ENCODE measurements at places on chromosomes 1 and 21.

DNA sequence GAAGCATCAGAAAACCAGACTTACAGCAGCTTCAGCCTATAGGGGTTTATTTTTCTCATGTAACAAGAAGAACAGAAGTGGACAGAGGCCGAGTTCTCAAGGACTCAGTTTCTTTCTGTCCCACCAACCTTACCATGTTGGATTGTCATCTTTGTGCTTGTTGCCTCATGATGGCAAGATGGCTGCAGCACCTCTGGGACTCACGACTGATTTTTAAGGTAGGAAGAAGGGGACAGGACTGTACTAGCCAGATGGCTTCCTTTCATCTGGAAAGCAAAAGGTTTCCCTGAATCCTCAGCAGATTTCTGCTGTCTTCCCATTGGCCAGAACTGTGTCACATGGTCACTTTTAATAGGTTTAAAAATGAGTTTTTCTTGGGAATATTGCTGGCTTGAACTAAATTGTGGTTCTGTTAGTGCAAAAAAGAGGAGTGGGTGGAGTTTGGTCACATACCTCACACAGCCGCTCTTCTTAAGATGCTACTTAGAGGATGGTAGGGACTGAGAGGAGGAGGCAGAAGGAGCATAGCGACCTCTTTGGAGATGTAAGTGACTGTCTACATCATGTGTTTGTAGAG lies 48.1 kb upstream of the ENAH start:
- DNase-seq: no peak

DNA sequence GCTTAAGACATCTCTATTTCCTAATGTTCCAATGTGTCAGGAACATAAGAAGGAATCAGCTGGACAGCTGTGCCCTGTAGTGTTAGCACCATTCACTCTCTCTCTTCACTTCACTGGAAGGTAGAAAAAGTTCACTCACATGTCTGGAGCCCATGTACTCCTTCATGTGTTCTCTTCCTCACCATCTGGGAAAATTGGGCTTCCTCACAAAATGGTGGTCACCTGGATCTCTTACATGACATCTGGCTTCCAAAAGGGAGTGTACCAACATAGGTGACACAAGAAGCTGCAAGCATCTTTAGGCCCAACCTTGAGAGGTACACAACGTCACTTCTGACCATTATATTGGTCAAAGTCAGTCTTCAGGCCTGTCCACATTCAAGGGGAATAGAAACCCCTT lies 882.6 kb downstream of the LTN1 start:
- no peak for DNase-seq

DNA sequence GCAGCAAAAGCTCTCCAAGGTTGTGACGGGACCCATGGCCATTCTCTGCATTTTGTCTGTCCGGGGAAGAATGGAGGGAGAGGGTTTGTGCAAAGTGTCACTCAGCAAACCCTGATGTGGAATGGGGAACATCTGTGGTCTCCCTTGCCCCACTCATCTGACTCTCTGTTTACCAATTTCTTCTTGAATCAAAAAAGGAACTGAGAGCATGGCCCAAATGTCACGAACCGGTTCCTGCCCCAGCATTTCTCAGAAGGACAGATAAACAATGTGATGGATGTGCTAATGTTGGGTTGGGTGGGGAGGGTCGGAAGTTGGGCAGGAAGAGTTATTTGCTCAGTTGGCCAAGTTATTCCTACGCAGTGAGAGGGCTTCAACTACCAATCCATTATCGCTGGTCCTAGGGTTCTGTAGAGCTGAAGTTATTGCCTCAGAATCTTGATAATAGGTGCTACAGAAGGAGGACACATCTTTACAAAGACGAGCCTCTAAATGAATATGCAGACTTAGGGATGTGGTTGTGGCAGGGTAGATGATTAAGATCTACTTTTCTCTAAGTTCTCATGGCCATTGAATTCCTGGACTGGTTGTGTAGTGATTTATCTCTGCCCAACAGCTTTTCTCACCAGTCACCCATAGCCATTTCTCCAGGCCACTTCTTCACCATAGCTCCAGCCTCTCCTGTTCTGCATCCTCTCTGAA lies 9.6 kb upstream of the DUSP12 start:
- no peak for DNase-seq

DNA sequence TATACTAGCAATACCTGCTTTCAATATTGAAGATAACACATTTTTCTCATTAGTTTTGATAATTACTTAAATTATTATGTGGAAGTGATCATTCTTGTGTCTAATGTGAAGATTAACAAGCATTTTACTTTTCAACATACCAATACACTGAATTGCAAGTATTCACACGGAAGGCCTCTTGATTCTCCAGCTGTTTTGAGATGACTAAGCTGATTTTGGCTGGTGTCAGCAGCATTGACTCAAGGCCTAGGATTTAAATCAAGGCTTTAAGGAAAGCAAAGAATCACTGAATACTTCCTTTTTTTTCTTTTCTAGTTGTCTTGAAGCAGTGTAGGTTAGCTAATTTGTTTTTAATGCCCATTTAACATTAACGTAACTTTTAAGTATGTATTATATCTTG lies 373.7 kb downstream of the SRGAP2C start:
- DNase-seq: no peak

DNA sequence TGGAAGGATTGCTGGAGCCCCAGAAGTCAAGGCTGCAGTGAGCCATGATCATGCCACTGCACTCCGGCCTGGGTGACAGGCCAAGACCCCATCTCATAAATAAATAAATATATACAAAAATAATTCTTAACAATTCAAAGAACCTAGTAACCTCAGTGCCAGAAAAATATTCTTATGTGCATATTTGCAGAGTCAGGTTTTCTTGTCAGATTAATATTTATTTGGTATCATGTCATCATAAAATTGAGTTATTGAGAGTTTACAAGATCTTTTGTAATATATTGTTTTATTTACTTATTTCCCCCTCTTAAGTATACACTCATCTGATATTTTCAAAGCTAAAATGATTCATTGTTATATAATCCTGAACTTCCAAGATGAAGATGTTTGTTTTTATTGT lies 24.5 kb upstream of the AGL start:
- no peak for DNase-seq

GRCh38 chr1:116488071-116488470 lies 82.8 kb downstream of the CD58 start:
- DNase-seq: no peak

DNA sequence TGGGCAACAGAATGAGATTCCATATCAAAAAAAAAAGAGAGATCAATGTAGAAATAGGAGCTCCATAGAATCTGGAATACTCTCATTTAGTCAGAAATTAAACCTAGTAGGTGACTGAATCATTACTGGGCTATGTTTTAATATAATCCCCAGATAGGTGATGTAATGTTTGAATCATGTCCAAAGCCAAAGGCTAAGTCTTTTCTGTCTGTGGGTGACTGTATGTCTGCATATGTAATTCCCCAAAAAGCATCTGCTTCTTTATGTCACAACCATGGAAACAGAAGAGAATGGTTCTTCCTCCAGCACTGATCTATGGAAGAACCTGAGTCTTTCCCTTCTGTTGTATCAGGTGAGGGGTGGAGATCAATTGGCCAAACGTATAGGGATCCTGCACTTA lies 5.8 kb downstream of the LAMC2 start:
- DNase-seq: no peak

GRCh38 chr1:48109390-48110013 lies 112.3 kb upstream of the TRABD2B start:
- DNase-seq: peak; percentile 72

- no peak for DNase-seq
Observed at GRCh38 chr1:18948048-18948912, 8.2 kb downstream of the IFFO2 start.

DNA sequence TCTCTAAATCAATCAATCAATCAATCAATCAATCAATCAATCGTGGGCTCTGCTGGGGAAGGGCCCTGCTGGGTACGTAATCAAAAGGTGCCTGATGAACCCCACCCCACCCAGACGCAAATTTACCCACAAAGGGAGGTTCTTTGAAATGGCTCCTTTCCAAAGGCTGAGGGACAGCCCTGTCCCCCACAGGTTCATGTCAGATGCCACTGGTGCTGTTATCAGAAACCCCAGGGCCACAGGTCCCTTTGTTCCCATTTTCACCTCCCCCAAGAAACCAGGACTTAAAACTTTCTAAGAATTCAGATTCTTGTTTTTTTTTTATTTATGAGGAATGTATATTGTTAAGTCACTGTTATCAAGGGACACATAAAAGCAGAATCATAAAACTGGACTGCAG lies 14.2 kb downstream of the CHRNB2 start:
- DNase-seq: no peak

DNA sequence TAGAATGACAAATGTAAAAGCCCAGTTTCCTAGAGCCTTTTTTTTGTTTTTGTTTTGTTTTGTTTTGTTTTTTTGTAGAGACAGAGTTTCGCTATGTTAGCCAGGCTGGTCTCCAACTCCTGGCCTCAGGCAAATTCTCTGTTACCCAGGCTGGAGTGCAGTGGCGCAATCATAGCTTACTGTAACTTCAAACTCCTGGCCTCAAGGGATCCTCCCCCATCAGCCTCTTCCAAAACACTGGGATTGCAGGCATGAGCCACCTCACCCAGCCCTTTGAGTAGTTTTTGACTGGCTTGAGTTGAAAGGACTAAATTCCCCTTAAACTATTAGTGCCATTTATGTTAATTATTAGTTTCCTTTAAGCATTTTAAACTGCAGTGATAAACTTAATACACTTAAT lies 28.8 kb upstream of the ZBTB18 start:
- no peak for DNase-seq

- DNase-seq: no peak
Observed at GRCh38 chr1:182394055-182394775, 2.6 kb upstream of the GLUL start.

DNA sequence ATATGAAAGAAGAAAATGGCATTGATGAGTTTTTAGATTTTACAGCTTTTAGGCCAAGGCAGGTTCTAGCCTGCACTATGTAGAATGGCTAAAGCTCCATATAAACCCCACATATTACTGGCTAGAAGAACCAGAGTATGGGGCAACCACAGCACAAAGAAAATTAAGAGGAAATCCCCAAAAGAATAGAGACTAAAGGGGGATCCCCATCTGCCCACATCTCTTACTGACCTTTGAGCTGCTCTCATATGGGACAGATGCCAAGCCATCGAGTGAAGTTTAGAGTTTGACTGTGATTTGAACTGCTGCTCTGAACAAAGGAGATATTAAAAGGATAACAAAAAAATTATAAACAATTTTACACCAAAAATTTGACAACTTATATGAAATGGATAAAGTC lies 102.2 kb upstream of the HAO2 start:
- DNase-seq: no peak

- DNase-seq: no peak
Observed at GRCh38 chr21:45064091-45064490, 10.3 kb upstream of the ADARB1 start.
